ENCODE measurements at places on chromosomes 3 and 15.

DNA sequence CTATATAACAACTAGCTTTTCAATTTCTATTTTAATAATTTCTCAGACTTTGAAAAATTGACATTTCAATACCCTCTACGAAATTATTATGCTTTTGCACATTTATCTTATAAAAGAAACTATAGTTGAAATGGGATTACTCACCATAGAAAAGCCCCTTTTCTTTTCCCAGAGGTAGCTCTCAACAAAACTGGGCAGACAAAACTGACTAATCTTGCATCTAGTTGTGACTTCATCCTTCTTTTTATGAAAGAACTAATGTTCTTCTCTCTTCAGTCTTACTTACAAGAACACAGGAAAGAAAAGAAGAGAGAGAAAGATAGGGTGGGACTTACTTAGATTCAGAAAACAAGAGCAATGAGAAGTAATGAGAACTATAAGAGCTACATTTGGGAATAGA lies 61.0 kb downstream of the GPR160 start:
- DNase-seq: no peak

- DNase-seq: no peak
Measured at GRCh38 chr3:150710097-150710496, 6.4 kb upstream of the ERICH6 start.

DNA sequence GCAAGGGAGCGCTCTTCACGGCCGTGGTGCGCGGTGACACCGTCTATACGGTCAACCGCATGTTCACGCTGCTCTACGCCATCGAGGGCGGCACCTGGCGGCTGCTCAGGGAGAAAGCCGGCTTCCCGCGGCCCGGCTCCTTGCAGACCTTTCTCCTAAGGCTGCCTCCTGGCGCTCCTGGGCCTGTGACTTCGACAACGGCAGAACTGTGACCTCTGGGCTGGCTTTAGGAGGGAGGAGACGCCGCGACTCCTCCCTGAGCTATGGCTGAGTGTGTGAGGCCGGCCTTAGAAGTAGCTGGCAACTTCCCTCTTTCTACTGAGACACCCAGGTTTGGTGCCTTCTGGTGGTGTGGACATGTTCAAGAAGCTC lies 1.4 kb downstream of the KBTBD13 start:
- peak; percentile 66 for DNase-seq

DNA sequence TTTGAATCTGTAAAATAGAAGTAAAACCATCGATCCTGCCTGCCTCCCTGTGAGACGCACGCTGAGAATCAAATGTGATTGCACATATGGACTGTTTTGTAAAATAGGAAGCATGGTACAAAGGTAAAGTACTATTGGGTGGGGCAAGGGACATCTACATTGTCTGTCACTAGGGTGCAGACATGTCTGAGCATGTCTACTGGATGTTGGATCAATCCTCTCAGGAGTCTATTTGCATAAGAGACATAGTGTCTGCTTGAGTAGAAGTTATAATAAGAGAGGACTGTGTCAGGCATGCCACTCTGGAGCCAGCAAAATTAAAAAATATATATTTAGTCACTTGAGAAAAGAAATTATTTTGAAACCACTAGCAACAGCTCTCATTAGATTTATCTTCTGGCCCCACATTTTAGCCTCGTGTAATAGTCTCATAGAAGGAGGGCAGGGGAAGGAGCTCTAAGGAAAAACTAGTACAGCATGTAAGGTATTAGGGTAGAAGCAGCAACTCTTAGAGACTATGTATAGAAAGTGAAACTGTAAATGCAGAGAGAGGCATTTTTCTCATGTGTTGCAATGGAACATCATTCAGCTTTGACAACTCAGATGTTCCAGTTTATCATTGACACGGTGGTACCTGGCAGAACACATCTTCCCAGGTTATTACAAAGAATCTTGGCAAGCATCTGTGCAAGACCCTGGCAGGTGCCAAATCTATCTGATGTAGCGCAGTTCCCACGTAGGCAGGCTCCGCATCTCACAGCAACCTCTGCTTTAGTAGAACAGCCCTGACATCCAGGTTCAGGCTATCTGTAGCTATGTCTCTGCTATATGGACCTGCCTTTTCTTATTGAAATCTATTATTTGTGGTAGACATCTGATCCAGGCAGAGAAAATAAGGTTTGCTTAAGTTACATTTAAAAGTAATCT lies 85.2 kb upstream of the CHL1 start:
- no peak for DNase-seq

GRCh38 chr15:67109141-67110034 lies 44.0 kb downstream of the SMAD3 start:
- DNase-seq: no peak

GRCh38 chr3:175980486-175981090 lies 1121.5 kb downstream of the NAALADL2 start:
- no peak for DNase-seq

DNA sequence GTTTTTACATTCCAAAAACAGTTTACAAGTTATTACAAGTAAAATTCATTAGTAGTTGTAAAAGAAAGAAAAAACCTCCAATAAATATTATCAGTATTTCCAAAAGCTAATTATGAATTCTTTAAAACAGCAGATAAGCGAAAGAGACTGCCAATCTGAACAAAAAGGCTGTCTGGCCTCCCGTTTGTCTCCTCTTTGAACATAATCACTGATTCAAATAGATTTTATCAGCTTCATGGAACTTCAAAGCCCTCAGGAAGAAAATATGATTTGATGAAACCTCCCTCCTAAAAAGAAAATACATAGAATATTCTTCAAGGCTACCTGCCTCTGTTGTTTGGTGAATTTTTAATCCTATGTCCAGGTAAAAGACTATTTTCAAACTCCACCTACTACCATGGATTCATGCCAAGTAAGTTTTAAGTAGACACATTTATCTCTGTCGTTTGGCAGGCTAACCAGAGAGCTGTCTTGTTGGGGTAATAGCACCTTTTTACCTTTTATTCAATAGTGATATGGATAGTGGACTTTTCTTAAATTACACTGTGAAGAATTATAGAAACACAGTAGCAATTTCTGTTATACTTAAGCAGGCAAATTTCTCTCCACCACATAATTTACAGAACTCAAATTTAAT lies 35.0 kb downstream of the SATB1 start:
- DNase-seq: no peak

DNA sequence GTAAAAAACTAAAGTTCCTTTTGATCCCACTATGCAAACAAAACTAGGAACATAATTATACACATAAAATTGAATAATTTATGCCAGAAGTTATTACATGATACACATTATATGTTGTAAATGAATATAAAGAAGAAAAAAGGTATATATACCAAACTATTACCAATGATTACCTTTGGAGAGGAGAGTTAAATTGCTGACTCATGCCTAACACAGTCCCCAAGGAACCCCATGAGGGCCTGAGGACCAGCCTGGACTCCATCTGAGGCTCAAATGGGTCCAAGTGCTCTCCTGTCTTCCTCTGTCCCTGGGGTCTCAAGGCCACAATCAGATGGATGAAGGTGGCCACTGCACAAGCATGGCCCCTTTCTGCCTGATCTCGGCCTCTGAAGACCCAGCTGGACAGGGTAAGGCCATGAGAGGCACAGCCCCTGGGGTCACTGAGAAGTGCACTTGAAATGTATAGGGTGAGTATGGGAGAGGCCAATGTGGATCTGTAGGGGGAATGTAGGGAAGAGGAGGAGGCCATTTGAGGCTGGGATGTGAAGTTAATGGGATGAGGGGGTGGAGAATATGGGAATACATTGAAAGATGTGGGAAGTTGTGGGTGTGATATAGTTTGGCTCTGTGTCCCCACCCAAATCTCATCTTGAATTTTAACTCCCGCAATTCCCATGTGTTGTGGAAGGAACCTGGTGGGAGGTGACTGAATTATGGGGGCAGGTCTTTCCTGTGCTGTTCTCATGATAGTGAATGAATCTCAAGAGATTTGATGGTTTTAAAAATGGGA lies 1.1 kb upstream of the IQCF1 start:
- peak; percentile 35 for DNase-seq

DNA sequence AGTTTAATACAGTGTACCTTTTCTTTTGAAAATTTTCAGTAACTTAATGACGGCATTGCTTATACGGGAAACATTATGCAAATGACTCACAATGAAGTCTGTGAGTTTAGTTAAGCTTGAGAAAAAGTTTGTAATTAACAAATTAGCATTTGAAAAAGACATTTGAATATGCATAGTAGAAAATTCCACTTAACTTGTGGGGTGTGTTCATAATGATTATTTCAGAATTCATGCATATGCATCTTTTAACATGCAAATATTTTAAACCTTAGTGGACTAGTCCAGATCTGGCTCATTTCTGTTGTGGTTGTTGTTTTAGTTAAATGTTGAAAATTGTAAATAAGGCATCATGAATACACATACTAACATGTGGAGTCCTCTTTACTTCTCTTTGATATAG lies 239.4 kb downstream of the ROBO2 start:
- DNase-seq: no peak

GRCh38 chr15:49927189-49927861 lies 191.7 kb downstream of the ATP8B4 start:
- DNase-seq: no peak
